ENCODE measurements at places on chromosomes 16 and 17.
A peak's percentile ranks its signal among the peaks of the same experiment; 100 is the strongest.

DNA sequence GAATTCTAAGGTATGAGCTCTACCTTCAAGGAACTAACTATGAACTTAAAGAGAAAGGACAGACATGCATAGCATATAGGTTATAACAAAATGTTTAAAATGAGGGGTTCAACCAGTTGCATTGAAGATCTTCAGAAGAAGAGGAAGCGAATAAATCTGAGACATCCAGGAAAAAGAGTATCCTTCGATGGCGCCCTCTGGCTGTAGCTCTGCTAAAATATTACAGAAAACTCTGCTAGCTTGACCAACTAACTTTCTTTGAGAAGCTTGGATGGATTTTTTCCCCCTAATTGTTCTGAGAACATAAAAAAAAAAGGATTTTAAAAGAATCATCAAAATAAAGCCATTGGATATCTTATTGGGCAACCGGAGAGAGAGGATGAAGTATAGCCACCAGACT is 659.9 kb upstream of the SOX9 start:
- peak; percentile 50 for DNase-seq

GRCh38 chr17:78359321-78359996 is 418 bp downstream of the SOCS3 start:
- DNase-seq: peak; percentile 65

DNA sequence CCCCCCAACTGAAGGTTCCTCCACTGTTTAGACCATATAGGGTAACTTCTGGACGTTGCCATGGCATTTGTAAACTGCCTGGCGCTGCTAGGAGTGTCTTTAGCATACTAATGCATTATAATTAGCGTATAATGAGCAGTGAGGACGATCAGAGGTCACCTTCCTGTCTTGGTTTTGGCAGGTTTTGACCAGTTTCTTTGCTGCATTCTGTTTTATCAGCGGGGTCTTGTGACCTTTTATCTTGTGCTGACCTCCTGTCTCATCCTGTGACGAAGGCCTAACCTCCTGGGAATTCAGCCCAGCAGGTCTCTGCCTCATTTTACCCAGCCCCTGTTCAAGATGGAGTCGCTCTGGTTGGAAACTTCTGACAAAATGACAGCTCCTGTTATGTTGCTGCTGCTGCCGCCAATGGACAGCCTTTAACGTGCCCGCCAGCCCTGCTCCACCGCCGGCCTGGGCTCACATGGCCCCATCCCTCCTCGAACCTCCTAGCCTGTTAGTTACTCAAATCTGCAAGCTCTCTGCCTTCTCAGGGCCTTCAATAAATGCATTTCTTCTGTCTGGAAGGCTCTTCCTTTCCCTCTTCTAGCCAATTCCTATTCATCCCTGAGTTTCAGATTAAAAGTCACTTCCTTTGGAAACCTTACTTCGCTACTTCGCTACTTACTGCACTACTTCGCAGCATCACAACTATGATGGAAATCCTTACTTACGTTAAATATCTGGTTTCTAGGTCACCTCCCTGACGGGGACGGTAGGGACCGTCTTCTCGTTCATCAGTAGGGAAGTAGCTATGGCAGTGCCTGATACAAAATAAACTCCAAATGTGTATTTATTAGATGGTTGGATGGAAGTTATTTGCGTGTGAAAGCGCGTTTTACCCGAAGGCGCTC is 640 bp upstream of the NAGLU start:
- DNase-seq: no peak

- DNase-seq: no peak
Observed at GRCh38 chr16:53998966-53999522, 287.5 kb downstream of the IRX3 start.

- DNase-seq: no peak
Observed at GRCh38 chr16:59993101-59993500, 1259.0 kb upstream of the GOT2 start.

DNA sequence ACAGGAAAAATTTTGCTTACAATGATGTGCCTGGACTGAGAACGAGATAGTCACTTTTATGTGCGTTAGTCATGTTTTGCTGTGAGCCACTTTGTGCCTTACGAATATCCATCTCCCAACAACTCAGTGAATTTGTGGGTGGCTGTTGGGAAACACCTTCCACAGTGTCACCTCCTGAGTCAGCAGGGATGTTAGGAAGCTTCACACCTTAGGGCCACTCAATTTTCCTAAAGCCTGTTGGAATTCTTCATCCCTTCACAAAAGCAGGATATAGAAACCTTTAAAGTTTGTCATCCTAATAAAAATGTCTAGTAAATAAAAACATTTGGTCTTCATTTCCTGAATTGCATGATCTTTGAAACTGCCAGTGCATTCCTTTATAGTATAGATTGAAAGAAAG is 4.3 kb upstream of the KRTAP3-1 start:
- no peak for DNase-seq

DNA sequence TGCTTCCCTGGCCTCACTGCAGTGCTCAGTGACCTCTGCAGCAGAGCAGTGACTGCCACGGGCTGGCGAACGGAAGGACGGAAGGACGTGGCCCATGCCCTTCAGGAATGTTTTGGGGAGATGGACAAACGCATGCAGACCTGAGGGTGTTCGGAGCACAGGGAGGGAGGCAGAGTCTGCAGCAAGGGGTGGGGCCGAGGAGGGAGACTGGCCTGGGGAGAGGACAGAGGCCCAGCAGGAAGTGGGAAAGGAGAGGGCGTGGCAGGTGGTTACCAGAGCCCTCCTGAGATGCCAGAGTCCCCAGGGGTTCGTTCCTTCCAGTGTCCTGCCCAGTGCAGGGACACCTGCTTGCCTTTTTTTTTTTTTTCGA is 21.9 kb downstream of the ADORA2B start:
- no peak for DNase-seq

GRCh38 chr17:71168053-71168741 is 952.6 kb upstream of the SOX9 start:
- no peak for DNase-seq

GRCh38 chr17:43468691-43469139 is 15.1 kb upstream of the DHX8 start:
- peak; percentile 64 for DNase-seq

DNA sequence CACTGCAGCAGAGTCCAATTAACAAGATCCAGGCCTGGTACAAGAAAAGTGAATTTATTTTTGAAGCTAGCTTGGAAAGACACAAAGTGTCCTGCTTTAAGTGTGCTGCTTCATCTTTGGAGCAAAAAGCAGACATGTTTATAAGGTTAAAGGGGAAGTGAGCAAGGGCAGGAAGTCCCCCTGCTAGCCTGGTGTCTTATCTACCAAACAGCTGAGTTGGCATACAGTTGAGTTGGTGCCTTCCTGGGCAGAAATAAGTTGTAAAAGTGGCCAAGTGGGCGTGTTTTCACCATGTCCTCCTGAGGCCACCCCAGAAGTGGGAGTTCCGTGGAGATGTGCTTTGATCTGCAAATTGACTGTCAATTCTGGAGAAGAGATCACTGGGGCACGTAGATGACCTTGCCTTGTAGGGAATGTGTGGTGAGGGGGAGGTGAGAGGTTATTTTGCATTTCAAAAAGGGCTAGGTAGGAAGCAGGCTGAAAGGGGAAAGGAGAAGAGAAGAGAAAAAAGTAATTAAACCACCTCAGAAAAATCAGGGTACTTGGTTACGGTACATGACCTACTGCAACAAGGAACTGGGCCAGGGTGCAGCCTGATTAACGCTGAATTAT is 38.3 kb upstream of the HSBP1 start:
- DNase-seq: peak; percentile 63

DNA sequence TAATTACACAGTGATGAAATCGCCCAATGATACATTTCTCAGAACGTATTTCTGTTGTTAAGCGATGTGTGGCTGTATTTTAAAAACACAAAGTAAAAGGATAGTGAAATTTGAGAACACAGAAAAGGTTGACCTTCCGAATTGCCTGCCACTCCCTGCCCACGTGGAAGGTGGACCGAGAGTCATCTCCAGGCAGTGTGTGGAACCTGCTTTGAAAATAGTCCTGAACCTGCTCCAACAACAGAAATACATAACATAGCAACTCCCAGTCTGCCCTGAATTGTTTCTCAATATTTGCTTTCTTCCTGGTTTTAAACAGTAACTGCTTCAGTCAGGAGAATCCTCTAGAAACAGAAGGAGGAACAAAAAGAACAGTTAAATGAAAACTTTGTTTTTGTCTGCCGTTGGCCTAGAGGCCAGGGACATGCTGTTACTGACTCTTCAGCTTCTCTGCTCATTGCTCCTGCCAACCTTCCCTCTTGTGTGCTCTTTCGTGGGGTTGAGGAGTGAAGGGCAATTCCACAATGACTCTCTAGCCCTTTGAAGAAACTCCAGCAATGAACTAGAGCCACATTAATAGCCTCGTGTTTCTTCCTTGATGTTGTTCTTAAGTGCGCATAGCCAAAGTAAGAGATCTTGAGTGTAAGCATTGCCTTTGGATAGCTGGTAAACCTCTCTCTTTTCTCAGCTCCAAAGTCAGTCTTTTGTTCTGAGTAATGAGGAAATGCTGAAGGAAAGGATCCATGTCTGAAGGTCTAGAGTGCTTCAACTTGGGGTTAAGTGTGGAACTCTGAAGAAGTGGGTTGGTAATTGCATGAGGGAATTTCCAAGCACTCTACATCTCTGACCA is 452.5 kb upstream of the CCL2 start:
- DNase-seq: peak; percentile 37

- no peak for DNase-seq
Observed at GRCh38 chr17:50889528-50890118, 23.5 kb upstream of the TOB1 start.

DNA sequence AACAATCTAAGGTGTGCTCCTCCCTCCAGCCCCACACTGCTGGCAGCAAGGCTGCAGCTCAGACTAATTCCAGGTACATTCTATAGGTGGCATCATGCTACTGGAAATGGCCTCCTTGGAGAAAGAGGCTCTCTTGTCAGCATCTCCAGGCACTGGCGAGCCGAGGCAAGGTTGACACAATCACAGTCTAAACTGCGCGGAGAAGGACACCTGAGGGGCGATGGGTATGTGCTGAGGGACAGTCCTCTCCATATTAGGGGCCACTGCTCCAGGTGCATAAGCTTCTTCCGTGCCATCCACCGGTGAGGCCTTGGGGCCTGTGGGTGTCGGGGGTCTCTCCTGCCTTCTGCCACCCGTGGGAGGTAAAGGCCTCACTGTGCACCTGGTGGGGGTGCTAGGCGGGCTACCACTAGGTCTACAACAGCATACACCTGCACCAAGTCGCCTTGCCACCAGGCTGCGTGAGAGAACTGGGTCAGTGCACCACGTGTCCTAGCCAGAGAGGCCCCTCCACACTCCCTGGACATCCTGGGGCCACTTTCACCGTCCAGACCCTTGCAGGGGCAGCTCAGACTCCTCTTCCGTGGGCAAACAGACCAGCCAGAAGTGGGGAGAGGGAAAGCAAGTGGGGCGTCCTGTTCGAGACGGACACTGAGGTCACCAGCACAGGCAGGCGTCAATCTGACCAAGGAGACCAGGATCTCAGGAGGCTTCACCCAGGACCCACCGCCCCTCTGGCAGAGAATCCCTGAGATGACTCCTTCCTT is 12.1 kb upstream of the CBX8 start:
- DNase-seq: no peak

- no peak for DNase-seq
Observed at GRCh38 chr16:4814542-4815173, 12.2 kb upstream of the ROGDI start.

- peak; percentile 79 for DNase-seq
Observed at GRCh38 chr17:59845595-59846393, 46.9 kb downstream of the TUBD1 start.

DNA sequence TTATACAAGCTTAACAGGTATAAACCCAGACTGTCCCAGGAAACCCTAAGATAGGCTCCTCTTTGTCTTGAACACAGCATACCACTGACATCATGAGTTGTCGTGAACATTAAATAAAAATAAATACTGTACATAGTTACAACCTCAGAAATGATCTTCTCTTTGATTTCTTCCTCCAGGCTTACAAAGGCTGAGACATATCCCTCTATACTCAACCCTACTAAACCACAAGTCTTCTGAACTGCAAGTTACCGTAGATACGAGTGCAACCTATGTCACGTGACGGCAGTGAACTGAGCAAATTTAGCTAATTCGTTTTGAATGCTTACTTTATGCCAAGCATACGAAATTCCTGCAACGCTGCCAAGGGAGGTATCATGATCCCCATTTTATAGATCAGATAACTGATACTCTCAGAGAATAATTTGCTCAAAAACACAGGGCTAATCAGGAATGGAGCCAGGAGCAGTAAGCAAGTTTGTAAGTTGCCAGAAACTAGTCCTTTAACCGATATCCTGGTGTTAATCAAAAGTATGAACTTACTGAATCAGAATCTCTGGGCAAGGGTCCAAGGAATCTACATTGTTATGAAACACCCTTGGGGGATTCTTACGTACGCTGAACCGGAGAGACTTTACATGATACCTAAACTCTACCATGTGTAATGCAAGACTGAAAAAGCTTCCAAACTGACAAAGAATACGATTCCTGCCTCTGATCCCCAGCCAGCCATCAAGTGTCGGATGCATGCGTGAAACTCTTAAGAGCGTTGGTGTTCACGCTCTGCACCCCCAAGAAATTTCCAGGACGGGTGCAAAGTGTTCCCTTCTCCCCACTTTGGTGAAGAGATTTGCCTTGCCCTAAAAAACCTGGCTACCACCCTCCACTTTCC is 106.2 kb downstream of the XYLT1 start:
- no peak for DNase-seq

- DNase-seq: no peak
Observed at GRCh38 chr17:17710728-17711541, 29.7 kb downstream of the RAI1 start.

- DNase-seq: no peak
Observed at GRCh38 chr16:72443809-72444208, 271.9 kb upstream of the PMFBP1 start.

DNA sequence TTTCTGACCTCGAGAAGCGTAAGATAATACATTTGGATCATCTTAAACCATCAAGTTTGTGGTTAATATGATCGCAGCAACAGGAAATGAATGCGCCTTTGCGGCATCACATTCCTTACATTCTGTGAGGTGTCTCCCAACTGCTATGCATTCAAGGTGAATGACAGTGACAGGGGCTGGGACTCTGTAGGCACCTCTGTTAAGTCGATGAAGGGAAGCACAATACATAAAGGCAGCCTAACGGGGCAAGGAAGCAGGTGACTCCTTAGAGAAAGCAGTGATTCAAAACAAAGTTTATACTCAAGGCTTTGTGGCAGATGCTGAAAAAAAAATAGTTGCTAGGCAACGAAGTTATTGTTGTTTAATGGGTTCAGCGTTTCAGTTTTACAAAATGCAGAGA is 21.6 kb upstream of the EVPL start:
- DNase-seq: no peak

- DNase-seq: no peak
Observed at GRCh38 chr17:79529661-79530081, 81.2 kb downstream of the RBFOX3 start.

DNA sequence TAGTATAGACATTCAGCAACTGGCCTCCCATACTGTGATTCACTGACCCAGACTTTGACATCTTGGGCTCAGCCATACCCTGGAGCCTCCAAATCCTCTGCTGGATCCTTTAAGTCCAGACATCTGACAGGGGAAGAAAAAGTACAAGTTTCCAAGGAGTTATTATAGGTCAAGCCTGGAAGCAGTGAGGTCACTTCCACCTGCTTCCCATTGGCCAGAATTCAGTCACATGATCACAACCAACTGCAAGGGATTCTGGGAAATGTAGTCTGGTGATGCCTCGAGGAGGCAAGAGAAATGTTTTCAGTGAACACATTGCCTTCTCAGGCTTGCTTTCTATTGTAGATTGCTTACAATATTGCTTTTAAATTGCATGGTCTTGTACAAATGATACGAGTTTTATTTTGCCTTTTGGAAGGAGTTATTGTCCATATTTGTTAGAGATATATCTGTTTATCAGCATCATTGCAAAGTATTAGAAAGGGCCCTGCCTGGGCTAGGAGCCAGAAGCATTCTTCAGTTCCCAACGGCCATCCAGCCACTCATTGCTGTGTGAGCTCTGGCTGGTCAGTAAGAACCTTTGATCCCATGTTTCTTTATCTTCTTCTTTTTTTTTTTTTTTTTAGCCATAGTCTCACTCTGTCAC is 696.9 kb downstream of the WWOX start:
- DNase-seq: peak; percentile 75
